CD4-positive, alpha-beta memory T cell (primary cell): ENCODE measurements at places on chromosomes 6 and 20.

GRCh38 chr20:33386673-33387072, 14.6 kb downstream of the CDK5RAP1 start:
- H3K36me3 ChIP-seq: peaks cover 38% of the 10 kb centered on the region
- no peaks in the 10 kb centered on the region for H3K27me3 ChIP-seq
- DNase-seq: no peak
- H3K27ac ChIP-seq: no peak overlapping the region
- H3K4me1 ChIP-seq: no peaks in the 10 kb centered on the region

GRCh38 chr20:17648315-17648646, 33.8 kb downstream of the RRBP1 start:
- H3K4me3 ChIP-seq: no peak overlapping the region
- no peaks in the 10 kb centered on the region for H3K36me3 ChIP-seq
- H3K27ac ChIP-seq: no peak overlapping the region
- no peaks in the 10 kb centered on the region for H3K4me1 ChIP-seq
- H3K27me3 ChIP-seq: no peaks in the 10 kb centered on the region
- DNase-seq: no peak

DNA sequence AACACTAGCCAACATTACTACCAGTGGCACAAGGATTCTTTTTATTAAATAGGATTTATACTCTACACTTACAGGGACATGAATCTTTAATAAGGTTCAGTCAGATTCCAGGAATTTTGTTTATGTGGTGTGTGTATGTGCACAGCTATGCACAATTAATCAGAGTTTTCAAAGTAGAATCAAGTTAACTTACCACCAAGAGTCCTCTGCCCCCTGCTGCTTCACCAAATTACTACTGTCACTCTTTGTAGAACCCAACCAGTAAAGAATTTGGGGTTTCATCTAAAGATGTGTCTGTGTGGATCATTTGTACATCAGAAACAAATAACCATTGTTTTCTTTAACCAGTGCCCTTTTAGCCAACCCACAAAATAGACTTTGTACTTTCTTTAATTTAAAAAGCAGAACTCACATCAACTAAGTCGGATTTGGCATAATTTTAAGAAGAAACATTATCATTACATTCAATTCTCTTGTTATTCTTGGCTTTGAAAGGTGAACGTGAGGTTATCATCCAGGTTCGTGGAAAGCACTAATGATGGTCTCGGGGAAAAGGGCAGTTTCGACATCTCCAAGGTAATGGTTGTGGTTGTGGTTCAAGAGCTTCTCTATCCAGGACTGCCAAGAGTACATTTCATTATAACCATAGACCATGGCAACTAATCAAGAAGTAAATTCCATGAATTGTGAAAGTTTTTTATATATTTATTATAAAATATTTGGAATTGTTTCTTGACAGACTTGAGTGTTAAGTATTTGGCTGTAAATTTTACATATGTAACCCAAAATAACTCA, 514.3 kb upstream of the ID4 start:
- DNase-seq: no peak
- no peak overlapping the region for H3K4me3 ChIP-seq
- H3K27ac ChIP-seq: no peak overlapping the region

GRCh38 chr6:118650582-118651281, 659 bp downstream of the CEP85L start:
- no peaks in the 10 kb centered on the region for H3K27me3 ChIP-seq
- no peaks in the 10 kb centered on the region for H3K36me3 ChIP-seq
- DNase-seq: peak; percentile 48
- H3K27ac ChIP-seq: peak overlapping the region; percentile 91

DNA sequence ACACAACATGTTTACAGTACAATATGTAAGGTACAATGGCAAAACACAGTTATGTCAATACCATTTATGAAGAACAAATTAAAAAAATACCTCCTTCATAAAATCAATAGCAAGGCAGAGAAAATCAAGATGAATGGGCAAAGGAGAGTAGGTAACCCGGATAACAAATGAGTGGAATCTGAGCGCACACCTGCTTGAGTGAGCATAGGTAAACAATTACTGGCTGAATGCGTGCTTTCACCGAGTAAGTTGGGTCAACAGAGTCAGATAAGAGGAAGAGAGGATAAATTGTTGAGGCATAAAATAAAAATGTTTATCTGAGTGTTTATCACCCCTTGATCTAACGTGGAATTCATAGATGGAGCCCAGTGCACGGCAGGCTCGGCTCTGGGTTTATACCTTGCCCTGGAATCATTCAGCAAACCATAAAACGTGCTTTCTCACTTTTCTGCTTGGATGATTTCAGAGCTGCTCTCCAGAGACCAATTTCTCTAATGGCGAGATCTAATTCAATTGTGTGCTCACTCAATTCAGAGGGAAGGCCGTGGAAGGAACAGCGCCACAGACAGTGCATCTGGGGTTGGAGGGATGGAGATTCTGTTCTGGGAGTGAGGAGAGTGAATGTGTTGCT, 224.8 kb upstream of the MAP3K7 start:
- H3K27ac ChIP-seq: no peak overlapping the region
- H3K36me3 ChIP-seq: no peaks in the 10 kb centered on the region
- H3K27me3 ChIP-seq: no peaks in the 10 kb centered on the region
- H3K4me3 ChIP-seq: no peak overlapping the region

DNA sequence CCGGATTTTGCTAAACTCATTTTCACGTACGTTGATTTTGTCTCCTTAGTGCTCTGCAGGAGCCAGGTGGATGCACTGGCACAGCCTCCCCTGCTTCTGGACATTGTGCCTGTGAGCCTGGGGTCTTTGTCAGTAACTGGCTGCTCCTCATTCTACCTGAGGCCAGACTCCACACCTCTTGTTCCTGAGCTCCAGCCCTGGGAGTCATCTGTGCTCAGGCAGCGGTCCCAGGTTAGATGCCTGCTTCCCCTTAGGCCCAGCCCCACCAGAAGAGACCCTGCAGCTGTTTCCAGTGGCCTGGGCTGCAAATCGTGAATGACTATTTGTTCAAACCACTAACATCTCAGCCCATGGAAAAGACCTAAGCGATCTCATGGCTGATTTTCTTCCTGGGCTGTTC, 129.1 kb downstream of the ERMARD start:
- H3K4me3 ChIP-seq: no peak overlapping the region
- H3K27me3 ChIP-seq: no peaks in the 10 kb centered on the region
- H3K4me1 ChIP-seq: no peaks in the 10 kb centered on the region
- H3K36me3 ChIP-seq: no peaks in the 10 kb centered on the region
- no peak overlapping the region for H3K27ac ChIP-seq
- DNase-seq: no peak

DNA sequence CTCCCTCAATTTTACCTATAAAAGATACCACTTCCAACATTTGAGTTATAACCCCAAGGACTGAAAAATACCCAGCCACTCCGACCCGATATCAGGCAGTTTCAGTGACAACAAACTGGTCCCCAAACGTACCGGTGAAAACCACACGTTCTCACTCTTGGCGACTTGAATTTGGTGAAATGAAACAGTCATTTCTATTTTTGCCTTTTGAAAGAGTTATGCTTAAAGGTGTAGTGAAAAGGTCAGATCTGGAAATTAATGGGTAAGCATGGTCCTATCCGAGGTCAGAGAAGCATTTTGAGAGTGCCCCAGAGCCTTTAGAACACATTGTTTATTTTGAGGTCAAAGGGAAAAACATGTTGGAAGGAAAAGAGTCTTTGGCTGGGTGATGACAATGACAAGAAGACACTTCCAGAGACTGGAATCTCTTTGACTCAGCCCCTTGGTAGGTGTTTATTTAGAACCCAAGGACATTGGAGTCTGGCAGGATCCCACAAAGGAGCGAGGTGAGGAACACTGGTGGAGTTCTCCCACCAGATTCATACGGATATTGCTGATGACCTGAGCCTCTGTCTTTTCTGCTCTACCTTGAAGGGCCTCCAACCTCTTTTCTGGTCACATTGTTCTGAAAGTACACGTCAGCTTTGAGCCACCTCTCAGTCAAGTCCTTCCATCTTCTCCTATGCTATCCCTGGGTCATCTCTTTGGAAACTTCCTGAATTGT, 235.0 kb downstream of the GMPR start:
- no peaks in the 10 kb centered on the region for H3K36me3 ChIP-seq
- peaks cover 66% of the 10 kb centered on the region for H3K4me1 ChIP-seq
- DNase-seq: no peak
- H3K27me3 ChIP-seq: no peaks in the 10 kb centered on the region
- peak overlapping the region; percentile 1 for H3K4me3 ChIP-seq

GRCh38 chr20:18056174-18057100, 1.3 kb downstream of the OVOL2 start:
- no peak for DNase-seq
- H3K4me1 ChIP-seq: no peaks in the 10 kb centered on the region
- H3K4me3 ChIP-seq: no peak overlapping the region
- no peak overlapping the region for H3K27ac ChIP-seq
- H3K36me3 ChIP-seq: no peaks in the 10 kb centered on the region

DNA sequence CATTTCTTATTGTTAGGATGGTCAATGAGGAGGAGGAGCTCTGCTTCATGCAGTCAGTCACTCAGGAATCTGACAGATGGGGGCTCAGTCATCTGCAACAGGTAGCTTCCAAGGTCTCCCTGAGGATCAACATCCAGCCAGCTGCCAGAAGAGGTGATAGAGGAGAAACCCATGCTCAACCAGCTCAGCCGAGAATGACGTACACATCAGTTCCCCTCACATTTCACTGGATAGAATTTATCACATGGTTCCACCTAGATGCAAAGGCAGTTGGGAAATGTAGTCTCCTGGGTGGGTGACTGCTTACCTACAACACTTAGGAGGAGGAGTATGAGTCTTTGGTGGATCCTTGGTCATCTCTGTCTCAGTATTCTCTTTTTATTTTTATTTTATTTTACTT, 144.5 kb downstream of the CEBPB start:
- H3K36me3 ChIP-seq: no peaks in the 10 kb centered on the region
- no peak overlapping the region for H3K4me3 ChIP-seq
- no peak for DNase-seq
- peaks cover 25% of the 10 kb centered on the region for H3K4me1 ChIP-seq
- H3K27me3 ChIP-seq: no peaks in the 10 kb centered on the region

- H3K36me3 ChIP-seq: no peaks in the 10 kb centered on the region
- H3K4me1 ChIP-seq: no peaks in the 10 kb centered on the region
- H3K27ac ChIP-seq: no peak overlapping the region
- H3K27me3 ChIP-seq: no peaks in the 10 kb centered on the region
Observed at GRCh38 chr20:44370639-44371218, 15.2 kb downstream of the HNF4A start.

DNA sequence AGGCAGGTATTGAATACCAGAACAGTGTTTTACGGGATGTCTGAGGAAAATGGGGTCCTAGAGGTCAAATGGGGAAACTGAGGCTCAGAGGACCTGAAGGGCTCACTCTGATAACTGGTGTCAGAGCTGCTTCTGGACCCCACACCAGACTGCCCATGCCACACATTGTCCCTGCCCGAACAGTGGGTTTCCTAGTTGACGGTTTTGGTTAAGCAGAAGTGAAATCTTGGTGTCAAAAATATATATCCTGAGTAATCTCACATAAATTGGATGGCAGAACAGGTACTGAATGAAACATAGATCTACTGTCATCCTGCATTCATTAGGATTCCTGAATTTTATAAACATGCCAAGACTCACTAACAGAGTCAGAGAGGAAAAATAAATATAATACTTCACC, 16.3 kb downstream of the NOX3 start:
- DNase-seq: no peak
- H3K36me3 ChIP-seq: no peaks in the 10 kb centered on the region

DNA sequence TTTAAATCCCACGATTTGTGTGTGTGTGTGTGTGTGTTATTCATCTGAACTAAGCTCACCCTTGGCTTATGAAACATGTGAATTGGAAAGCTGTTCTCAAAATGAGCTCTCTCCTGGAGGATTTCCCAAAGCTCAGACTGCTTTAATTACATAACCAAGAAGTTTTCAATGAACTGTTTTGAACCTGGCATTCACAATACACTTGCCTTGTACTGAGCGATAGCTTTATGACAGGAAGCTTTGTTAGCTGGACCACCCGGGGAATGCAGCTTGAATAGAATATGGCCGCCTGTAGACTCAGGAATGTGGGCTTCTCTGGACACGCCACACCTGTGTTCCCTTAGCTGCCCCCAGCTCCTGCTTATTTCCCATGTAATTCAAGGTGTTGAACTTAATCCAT, 71.4 kb upstream of the PREP start:
- no peaks in the 10 kb centered on the region for H3K36me3 ChIP-seq
- no peaks in the 10 kb centered on the region for H3K4me1 ChIP-seq
- no peaks in the 10 kb centered on the region for H3K27me3 ChIP-seq
- no peak overlapping the region for H3K27ac ChIP-seq
- no peak overlapping the region for H3K4me3 ChIP-seq

DNA sequence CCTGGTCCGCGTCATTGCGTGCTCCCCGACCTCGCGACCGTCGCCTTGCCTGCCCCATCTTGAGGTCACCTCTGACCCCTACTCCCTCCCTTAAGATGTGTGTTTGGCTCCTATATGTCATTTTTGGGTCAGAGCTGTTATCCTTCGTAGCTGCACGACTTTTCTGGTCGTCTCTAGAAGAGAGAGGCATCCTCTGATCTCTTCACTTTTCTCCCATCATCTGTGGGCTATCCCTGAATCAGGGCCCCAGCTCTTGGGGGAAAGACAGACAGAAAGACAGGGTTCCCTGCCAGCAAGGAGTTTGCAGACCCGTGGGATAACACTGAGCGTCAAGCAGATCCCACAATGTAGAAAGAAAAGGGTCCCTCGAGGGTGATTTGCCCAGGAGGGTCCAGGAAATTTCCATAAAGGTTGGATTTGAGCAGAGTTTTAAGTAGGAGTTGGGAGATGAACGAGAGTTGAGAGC, 555 bp downstream of the FAM120B start:
- peaks cover 57% of the 10 kb centered on the region for H3K4me1 ChIP-seq
- no peak for DNase-seq
- no peaks in the 10 kb centered on the region for H3K36me3 ChIP-seq
- H3K27me3 ChIP-seq: no peaks in the 10 kb centered on the region

GRCh38 chr6:16179970-16180431, 51.1 kb downstream of the MYLIP start:
- H3K27ac ChIP-seq: peak overlapping the region; percentile 45
- no peaks in the 10 kb centered on the region for H3K36me3 ChIP-seq
- H3K4me3 ChIP-seq: no peak overlapping the region
- peak; percentile 89 for DNase-seq
- H3K4me1 ChIP-seq: peaks cover 24% of the 10 kb centered on the region
- H3K27me3 ChIP-seq: no peaks in the 10 kb centered on the region

DNA sequence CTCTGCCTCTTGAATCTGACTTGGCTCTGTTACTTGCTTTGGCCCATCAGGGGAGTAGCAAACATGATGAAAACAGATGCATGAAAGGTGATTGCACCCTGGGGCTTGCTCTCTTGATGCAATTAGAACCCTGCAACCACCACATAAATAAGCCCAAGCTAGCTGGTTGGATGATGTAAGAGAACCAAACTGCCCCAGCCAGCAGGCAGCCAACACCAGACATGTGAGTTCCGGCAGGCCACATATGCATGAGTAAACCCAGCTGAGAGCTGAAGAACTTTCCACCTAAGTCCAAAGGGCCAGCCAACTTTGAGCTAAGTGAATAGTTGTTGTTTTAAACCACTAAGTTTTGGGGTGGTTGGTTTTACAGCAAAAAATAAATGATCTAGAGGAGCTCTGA, 268.4 kb downstream of the FARS2 start:
- H3K27ac ChIP-seq: no peak overlapping the region
- no peaks in the 10 kb centered on the region for H3K27me3 ChIP-seq
- DNase-seq: no peak
- H3K36me3 ChIP-seq: no peaks in the 10 kb centered on the region
- H3K4me1 ChIP-seq: no peaks in the 10 kb centered on the region
